ENCODE measurements at places on chromosomes 6 and 20.

DNA sequence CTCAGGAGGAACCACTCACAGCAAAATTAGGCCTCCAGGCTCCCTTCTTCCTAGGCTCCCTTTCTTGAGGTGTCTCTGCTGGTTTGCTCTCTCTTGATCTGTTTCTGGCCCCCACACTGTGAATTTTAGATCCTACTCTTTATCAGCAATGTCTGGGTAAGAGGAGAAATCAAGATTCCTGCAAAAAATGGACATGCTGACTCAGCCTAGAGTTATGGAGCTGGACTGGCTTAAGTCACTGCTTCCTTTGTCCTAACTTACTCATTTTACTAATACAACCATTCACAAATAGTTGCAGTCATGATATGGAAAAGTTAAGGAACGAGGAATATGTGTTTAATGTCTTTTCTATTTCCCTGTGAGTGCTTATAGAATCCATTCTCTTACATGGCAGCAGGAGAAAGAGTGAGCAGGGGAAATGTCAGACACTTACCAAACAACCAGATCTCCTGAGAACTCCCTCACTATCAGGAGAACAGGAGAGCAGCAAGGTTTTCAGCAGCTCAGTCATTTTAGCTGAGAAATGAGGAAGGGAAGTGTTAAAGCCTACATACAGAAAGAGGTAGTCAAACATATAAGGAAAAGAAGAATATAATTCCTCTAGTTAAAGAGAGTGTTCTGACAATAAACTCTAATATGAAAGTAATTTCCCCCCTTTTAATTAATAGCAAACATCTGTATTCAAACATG is 160.8 kb downstream of the PDE7B start:
- peaks cover 3% of the 10 kb centered on the region for H3K36me3 ChIP-seq
- H3K4me3 ChIP-seq, result no peak overlapping the region
- H3K27ac ChIP-seq, result no peak overlapping the region
- H3K4me1 ChIP-seq, result no peaks in the 10 kb centered on the region
- peaks cover 2% of the 10 kb centered on the region for H3K27me3 ChIP-seq

GRCh38 chr20:1689721-1690120 is 32.1 kb upstream of the SIRPG start:
- H3K4me1 ChIP-seq, result no peaks in the 10 kb centered on the region
- no peak overlapping the region for H3K4me3 ChIP-seq
- peaks cover 3% of the 10 kb centered on the region for H3K36me3 ChIP-seq
- H3K27me3 ChIP-seq, result peaks cover 9% of the 10 kb centered on the region
- DNase-seq, result no peak

DNA sequence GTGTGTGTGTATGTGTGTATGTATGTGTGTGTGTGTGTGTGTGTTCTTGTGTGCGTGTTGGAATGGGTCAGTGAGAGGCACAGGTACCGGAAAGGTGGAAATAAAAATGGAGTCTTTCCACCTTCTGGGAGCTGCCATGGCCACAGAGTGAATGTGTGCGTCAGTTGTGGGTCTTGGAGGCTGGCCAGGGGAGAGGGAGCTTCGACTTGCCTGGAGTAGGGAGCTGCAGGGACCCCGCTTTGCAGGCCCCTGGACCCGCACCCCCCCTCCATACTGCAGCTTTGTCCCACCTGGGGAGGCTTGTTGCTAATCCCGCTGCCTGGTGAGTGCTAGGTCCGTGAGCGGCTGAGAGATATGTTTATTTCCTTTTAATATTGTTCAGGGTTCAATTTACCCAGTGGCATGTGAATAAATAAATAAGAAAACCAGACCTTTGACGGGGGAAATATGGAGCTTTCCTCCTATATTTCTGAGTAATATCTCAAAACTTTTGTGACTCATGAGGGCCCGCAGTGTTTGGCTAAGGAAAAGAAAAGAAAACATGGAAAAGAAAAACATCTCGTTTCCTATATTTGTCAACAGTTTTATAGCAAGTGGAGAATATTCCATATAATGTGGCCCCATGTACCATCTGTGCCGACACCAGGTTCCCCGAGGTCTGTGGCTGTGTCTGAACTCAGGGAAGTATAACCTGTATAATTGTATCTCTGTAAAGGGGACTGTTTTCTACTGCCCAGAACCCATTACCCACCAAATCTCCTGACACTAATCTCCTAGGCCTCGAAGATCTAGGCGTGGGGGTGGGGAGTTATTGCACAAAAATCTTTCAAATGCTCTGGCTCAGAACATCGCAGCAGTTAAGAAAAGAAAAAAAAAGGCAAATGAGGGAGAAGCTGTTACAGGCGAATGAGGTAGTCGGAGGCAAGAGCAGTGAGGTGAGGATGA is 24.6 kb upstream of the CCDC167 start:
- no peak overlapping the region for H3K27ac ChIP-seq
- H3K36me3 ChIP-seq, result no peaks in the 10 kb centered on the region
- no peak overlapping the region for H3K4me3 ChIP-seq
- DNase-seq, result no peak
- peaks cover 10% of the 10 kb centered on the region for H3K27me3 ChIP-seq

DNA sequence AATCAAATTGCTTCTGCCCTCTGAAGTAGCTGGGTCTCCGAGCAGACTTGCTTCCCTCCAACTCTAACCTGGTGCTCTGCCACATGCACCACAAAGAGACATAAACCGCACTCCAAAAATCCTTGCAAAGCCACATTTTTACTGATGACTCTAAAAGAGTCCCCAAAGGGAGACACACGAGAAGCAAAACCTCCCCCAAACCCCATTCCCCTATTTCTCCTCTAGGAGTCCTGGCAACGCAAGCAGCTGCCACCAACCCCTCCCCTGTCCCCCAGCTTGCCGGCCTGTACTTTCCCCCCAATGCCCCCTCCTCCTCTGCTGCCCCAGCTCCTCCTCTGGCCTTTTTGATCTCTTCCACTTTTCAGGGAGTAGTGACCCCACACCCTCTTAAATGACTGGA is 180.1 kb upstream of the ARID1B start:
- peaks cover 2% of the 10 kb centered on the region for H3K36me3 ChIP-seq
- no peak overlapping the region for H3K27ac ChIP-seq
- H3K4me1 ChIP-seq, result peaks cover 13% of the 10 kb centered on the region
- DNase-seq, result no peak
- H3K27me3 ChIP-seq, result peaks cover 9% of the 10 kb centered on the region

- no peak overlapping the region for H3K4me3 ChIP-seq
- no peaks in the 10 kb centered on the region for H3K4me1 ChIP-seq
- no peak overlapping the region for H3K27ac ChIP-seq
- H3K36me3 ChIP-seq, result no peaks in the 10 kb centered on the region
- H3K27me3 ChIP-seq, result peaks cover 4% of the 10 kb centered on the region
- DNase-seq, result no peak
Measured at GRCh38 chr20:61257611-61258010, 5.5 kb downstream of the CDH4 start.

Data from memory B cell (primary cell).